ENCODE measurements at places on chromosomes 1 and 21. TPM values are rescaled to one million over a fixed set of nuclear protein-coding genes. Genes with fewer than 3 reads are reported as not detected.

GRCh38 chr21:45724994-45725843 lies 81.7 kb downstream of the PCBP3 start:
- H3K4me1 ChIP-seq: peaks cover 5% of the 10 kb centered on the region
- no peaks in the 10 kb centered on the region for H3K27me3 ChIP-seq
- no peaks in the 10 kb centered on the region for H3K36me3 ChIP-seq
- DNase-seq: no peak
- no peak overlapping the region for H3K27ac ChIP-seq

GRCh38 chr1:79554688-79555087 lies 548.2 kb upstream of the ADGRL4 start:
- no peak for DNase-seq
- no peaks in the 10 kb centered on the region for H3K36me3 ChIP-seq
- H3K27me3 ChIP-seq: no peaks in the 10 kb centered on the region
- H3K27ac ChIP-seq: no peak overlapping the region

- peaks cover 4% of the 10 kb centered on the region for H3K4me1 ChIP-seq
- H3K4me3 ChIP-seq: no peak overlapping the region
- DNase-seq: no peak
- H3K27ac ChIP-seq: no peak overlapping the region
- no peaks in the 10 kb centered on the region for H3K27me3 ChIP-seq
These were observed 2.5 kb downstream of the ARHGEF19 start for GRCh38 chr1:16209847-16210407.

DNA sequence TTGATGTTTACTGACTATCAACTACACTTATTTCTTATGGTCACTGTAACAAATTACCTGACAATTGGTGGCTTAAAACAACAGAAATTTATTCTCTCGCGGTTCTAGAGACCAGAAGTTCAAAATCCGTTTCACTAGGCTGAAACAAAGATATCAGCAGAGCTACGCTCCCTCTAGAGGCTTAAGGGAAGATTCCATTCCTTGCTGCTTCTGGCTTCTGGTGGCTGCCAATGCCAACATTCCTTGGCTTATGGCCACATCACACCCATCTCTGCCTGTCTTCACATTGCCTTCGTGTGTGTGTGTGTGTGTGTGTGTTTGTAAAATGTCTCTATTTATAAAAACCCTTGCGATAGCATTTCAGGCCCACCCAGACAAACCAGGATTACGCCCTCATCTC lies 66.4 kb downstream of the LMX1A start:
- no peak overlapping the region for H3K4me3 ChIP-seq
- no peaks in the 10 kb centered on the region for H3K4me1 ChIP-seq
- H3K27me3 ChIP-seq: no peaks in the 10 kb centered on the region
- no peak for DNase-seq

GRCh38 chr1:12098786-12099185 lies 35.7 kb downstream of the TNFRSF8 start:
- no peak overlapping the region for H3K4me3 ChIP-seq
- H3K4me1 ChIP-seq: no peaks in the 10 kb centered on the region
- no peaks in the 10 kb centered on the region for H3K27me3 ChIP-seq
- no peak for DNase-seq
- peaks cover 24% of the 10 kb centered on the region for H3K36me3 ChIP-seq

DNA sequence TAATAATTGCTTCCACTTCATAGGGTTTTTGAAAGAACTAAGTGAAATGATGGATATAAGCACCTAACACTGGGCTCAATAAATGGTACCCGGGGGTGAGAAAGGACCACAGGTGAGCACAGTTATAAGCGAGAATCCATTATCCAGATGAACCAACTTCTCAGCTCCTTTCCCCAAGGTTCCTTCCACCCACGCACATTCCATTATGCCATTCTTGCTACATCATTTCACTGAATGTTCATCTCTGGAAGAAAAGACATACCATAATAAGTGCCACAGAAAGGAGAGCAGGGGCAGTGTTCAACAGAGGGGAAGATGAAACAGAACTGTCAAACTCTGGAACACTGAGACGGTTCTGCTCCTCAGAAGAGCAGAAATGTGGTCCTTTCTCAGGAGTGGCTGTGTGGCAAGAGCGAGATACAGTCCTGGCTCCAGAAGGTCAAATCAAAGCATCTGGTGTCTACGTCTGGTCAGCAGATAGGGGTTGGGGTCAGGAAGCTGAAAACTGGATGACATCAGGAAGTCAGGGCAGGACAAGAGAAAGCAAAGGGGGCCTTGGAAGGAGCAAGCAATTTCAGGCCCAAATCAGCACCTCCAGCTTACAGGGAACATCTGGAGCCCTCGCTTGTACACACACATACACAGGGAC lies 255.4 kb upstream of the TMEM51 start:
- no peaks in the 10 kb centered on the region for H3K4me1 ChIP-seq
- no peaks in the 10 kb centered on the region for H3K27me3 ChIP-seq
- DNase-seq: no peak
- H3K27ac ChIP-seq: no peak overlapping the region

GRCh38 chr1:51519048-51519864 lies at the start of gene EPS15:
TSS of gene EPS15 (minus strand) at chr1:51519266. CDS start at chr1:51519231, 35 bp downstream.
- no peaks in the 10 kb centered on the region for H3K27me3 ChIP-seq
- peaks cover 11% of the 10 kb centered on the region for H3K4me1 ChIP-seq
- peak within 1 kb of the TSS; percentile 83 for H3K27ac ChIP-seq
- H3K4me3 ChIP-seq: peak within 1 kb of the TSS; percentile 95

DNA sequence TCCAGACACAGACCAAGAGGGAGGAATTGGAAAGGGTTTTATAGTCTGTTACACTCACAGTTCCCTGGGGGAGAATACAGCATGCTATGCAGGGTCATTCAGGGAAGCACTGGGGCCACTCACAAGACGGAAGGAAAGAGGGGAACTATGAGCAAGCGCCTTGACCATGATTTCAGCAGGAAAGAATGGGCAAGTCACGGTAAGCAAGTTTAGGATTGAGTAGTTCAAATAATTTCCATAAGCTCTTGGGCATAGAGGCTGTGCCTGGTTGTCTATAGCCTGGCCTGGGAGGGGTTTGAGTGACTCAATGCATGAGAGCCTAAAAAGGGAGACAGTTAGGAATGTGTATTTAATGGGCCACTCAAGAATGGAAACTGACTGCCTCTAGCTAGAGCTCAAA lies 176.7 kb downstream of the TTLL7 start:
- H3K36me3 ChIP-seq: no peaks in the 10 kb centered on the region
- H3K27ac ChIP-seq: no peak overlapping the region
- DNase-seq: no peak
- H3K4me3 ChIP-seq: no peak overlapping the region
- no peaks in the 10 kb centered on the region for H3K27me3 ChIP-seq
- H3K4me1 ChIP-seq: no peaks in the 10 kb centered on the region

DNA sequence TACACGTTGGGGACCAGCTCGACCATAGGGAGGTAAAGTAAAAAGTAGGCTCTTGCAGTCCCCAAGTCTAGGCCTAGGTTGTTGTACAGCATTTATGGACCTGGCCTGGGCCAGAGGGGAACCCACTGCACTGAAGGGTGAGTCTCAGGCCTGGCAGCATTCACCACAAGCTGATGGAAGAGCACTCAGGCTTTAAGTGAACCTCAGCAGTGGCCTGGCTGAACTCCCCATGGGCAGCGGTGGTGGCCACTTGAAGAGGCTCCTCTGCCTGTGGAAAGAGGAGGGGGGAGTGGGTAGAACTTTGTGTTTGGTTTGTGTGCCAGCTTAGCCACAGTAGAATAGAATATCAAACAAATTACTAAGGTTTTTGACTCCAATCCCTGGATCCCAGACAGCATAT lies 176.2 kb upstream of the PRMT6 start:
- no peak overlapping the region for H3K27ac ChIP-seq
- H3K4me3 ChIP-seq: no peak overlapping the region
- H3K4me1 ChIP-seq: no peaks in the 10 kb centered on the region
- H3K36me3 ChIP-seq: no peaks in the 10 kb centered on the region
- no peak for DNase-seq

- H3K27me3 ChIP-seq: no peaks in the 10 kb centered on the region
- DNase-seq: no peak
- H3K4me3 ChIP-seq: no peak overlapping the region
- no peak overlapping the region for H3K27ac ChIP-seq
- peaks cover 27% of the 10 kb centered on the region for H3K4me1 ChIP-seq
These were observed 5.9 kb downstream of the EDEM3 start for GRCh38 chr1:184748740-184749139.

DNA sequence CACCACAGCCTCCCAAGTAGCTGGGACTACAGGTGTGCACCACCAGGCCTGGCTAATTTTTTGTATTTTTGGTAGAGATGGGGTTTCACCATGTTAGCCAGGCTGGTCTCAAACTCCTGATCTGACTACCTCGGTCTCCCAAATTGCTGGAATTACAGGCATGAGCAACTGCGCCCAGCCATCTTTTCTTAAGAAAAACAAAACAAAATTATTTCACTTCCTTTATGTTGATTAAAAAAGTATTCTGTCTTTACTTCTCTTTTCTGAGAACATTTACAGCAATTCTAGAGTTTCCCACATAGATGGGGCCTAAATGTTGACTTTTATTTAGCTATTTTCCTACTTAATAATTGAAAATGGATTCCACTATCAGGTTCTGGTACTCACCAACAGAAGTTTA lies 17.3 kb upstream of the TMEM183A start:
- no peak overlapping the region for H3K27ac ChIP-seq
- H3K36me3 ChIP-seq: no peaks in the 10 kb centered on the region
- DNase-seq: no peak
- no peaks in the 10 kb centered on the region for H3K27me3 ChIP-seq
- no peaks in the 10 kb centered on the region for H3K4me1 ChIP-seq

- no peaks in the 10 kb centered on the region for H3K36me3 ChIP-seq
- H3K4me1 ChIP-seq: peaks cover 52% of the 10 kb centered on the region
- peak overlapping the region; percentile 42 for H3K4me3 ChIP-seq
- no peak for DNase-seq
These were observed 11.8 kb downstream of the PSEN2 start for GRCh38 chr1:226882187-226882586.

- H3K36me3 ChIP-seq: no peaks in the 10 kb centered on the region
- no peaks in the 10 kb centered on the region for H3K4me1 ChIP-seq
- no peaks in the 10 kb centered on the region for H3K27me3 ChIP-seq
- H3K27ac ChIP-seq: no peak overlapping the region
- no peak overlapping the region for H3K4me3 ChIP-seq
These were observed 65.5 kb downstream of the DMRTB1 start for GRCh38 chr1:53524428-53525375.

DNA sequence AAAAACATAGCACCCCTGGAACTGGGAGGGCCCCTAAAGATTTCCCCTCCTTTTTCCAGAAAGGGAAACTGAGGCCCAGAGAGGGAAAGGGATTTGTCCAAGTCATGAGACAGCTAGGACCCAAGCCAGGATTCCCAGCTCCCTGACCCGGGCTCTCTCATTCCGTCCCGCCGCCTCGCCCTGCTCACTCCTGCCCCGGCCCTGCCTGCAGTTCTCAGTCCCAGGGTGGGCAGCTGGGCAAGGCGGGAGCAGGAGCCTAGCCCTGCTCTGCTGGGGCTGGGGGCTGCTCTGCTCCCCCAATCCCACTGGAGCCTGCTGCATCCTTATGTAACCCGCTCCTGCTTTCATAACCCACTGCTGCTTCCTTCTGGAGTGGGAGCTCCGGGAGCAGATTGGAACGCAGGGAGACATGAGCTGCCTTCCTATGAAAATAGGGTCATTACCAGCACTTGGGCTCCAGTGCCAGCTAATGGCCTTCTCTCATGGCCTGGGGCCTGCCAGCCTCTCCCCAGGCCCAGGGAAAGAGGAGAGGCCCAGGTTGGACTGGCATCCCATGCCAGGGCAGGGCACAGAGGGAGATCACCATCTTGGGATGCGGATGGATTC lies 84.5 kb downstream of the CAMK2N1 start:
- H3K27ac ChIP-seq: no peak overlapping the region
- no peaks in the 10 kb centered on the region for H3K4me1 ChIP-seq
- DNase-seq: no peak
- H3K27me3 ChIP-seq: peaks cover 8% of the 10 kb centered on the region

GRCh38 chr1:204003536-204003935 lies 69.4 kb upstream of the SOX13 start:
- no peaks in the 10 kb centered on the region for H3K27me3 ChIP-seq
- no peak overlapping the region for H3K4me3 ChIP-seq
- no peaks in the 10 kb centered on the region for H3K4me1 ChIP-seq

DNA sequence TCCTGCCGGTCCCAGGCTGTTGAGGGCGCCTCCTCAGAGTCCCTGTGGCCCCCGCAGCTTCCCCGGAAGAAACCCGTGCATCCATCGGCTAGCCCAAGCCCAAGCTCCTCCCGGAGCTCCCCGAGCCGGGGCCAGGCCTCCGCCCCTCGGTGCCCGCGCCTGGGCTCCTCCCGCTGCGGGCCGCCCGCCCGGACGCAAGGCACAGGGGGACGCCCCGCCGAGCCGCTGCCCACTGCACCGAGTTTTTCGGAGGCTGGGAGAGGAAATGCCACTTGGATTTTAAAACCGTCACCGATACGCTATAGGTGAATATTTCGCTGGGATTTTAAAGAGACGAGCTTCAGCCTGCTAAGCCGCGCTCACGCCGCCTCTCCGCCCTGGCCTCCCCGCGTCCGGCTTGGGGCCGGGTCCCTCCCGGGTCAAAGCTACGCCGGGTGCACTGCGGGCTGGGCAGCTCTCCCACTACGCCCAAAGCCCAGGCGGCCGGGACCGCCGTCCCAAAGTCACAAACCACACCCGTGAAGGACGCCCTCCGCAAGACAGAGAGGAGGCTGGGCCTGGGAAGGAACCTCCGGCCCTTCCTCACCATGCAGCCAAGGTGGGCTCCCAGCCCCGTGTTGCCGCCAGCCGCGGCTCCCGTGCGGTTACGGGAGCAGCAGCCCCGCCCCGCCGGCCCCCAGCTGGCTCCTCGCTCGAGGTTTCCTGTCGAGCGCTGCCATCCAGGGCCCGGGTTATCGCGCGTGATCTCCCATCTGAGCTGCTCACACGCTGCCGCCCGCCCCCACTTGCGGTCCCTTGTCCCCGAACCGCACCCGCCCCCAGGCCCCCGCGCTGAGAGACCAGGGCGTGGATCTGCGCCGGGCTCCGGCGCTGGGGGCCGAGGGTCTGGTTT lies 63.2 kb downstream of the CD247 start:
- peak overlapping the region; percentile 80 for H3K4me3 ChIP-seq
- no peaks in the 10 kb centered on the region for H3K36me3 ChIP-seq
- DNase-seq: no peak
- H3K4me1 ChIP-seq: peaks cover 5% of the 10 kb centered on the region
- no peaks in the 10 kb centered on the region for H3K27me3 ChIP-seq

- H3K4me1 ChIP-seq: peaks cover 8% of the 10 kb centered on the region
- no peaks in the 10 kb centered on the region for H3K27me3 ChIP-seq
- no peak for DNase-seq
- H3K27ac ChIP-seq: no peak overlapping the region
- no peaks in the 10 kb centered on the region for H3K36me3 ChIP-seq
These were observed 523.0 kb downstream of the PTPRC start for GRCh38 chr1:199161766-199162303.

Gene HUNK
- polyA plus RNA-seq: not detected

Gene SWT1
- 1.3 TPM for polyA plus RNA-seq

Gene AMY1C
- 0.12 TPM for polyA plus RNA-seq

Gene NBPF4
- not detected for polyA plus RNA-seq

Gene IL10RB
- polyA plus RNA-seq: 55.1 TPM

Gene KRTAP7-1
- not detected for polyA plus RNA-seq

Gene APOBEC4
- 0.25 TPM for polyA plus RNA-seq

Gene GSTM3
- not detected for polyA plus RNA-seq

Gene PSRC1
- 10.1 TPM for polyA plus RNA-seq

Gene TRAF3IP3
- polyA plus RNA-seq: 107 TPM

Gene KCNE1
- not detected for polyA plus RNA-seq

Gene AK5
- polyA plus RNA-seq: 0.08 TPM

Gene SLFNL1
- polyA plus RNA-seq: 0.55 TPM
